ENCODE measurements at places on chromosomes 3 and 15.

DNA sequence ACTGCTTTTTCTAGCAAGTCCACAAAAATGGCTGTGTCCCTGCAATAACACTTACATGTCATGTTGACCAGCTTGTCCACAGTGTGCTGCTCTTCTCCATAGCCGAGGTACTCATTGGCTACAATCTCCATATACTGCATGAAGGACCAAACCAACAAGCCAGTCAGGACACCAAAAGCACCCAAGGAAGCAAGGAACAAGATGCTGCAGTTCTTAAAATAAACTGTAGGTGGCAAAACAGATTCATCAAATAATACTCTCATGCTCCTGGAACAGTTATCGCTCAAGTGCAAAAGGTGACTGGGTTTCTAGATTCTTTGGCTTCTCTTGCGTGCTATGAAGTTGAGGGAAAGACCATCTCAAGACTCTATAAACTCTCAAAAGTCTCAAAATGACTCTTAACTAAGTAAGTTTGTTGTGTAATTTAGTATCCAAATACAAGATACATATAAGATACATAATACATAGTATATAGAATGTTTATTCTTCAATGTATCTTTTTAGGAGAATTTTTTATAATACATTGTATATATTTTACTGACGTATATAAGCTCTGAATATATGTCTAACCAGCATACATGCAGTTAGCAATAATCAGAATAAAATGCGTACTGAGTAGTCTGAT is 57.0 kb downstream of the NEK10 start:
- DNase-seq, result peak; percentile 22

DNA sequence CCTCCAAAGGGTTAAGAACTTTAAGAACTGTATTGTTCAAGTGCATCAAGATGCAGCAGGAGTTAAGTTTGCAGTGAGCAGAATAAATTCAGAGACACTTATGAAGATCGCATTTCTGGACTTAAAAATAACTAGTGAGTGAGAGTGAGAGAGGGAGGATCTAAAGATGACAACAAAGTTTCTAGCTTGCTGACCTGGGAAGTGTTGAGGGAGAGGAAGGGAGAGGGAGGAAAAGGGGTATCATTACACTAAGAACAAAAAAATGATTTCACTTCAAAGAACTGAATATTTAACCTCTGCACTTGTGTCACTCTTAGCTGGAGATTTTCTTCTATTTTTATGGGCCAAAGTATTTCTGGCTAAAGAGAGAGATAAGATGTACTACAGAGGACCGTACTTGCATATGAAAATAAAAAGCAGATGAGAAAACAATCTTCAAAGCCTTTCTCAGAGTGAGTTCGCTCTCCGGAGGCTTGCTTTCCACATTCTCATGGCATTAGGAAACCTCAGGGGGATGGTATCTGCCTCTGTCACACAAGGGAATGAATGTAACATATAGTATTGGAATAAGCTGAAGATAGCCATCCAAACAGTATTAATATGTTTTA is 91.4 kb upstream of the TJP1 start:
- no peak for DNase-seq

- no peak for DNase-seq
Observed at GRCh38 chr3:8709287-8709686, 24.3 kb upstream of the CAV3 start.

DNA sequence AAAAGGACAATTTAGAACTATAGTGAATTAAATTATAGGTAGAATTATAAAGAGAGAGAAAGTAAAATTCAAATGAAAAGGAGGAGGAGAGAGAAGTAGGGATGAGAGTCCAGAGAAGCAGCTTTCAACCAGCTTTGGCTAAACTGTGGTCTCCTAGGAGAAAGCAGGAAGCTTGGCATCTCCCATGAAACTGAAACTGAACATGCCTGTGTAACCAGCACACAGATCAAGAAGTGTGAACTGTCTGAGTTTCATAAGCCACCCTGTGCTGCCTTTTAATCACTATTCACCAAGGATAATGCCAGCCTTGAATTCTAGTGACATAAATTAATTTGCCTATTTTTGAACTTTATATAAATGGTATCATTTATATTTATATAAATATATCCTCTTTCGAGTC is 128.5 kb downstream of the MYRIP start:
- DNase-seq, result no peak

DNA sequence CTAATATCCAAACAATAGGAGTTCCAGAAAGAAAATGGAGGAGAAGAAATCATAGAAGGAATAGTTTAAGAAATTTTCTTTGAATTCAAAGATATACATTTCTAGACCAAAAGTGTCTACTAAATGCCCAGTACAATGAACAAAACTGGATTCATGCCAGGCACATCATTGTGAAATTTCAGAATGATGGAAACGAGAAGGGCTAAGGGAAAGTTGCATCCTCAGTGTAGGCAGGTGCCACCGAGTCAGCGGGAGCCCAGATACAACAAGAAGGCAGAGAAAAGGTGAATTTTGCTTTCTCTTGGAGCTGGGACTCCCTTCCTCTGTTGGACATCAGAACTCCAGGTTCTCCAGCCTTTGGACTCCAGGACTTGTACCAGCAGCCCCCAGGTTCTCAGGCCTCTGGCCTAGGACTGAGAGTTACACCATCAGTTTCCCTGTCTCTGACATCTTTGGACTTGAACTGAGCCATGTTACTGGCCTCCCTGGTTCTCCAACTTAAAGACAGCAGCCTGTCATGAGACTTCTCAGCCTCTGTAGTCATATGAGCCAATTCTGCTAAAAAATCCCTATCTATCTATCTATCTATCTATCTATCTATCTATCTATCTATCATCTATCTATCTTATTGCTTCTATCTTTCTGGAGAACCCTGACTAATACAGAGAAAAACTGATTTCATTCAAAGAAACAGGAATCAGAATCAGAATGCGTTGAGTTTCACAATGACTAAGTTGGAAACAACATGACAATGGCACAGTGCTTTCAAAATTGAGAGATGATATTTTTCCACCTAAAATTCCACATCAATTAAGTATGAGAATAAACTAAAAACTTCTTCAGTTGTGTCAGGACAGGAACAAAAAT is 207.7 kb downstream of the FAM43A start:
- DNase-seq, result no peak

DNA sequence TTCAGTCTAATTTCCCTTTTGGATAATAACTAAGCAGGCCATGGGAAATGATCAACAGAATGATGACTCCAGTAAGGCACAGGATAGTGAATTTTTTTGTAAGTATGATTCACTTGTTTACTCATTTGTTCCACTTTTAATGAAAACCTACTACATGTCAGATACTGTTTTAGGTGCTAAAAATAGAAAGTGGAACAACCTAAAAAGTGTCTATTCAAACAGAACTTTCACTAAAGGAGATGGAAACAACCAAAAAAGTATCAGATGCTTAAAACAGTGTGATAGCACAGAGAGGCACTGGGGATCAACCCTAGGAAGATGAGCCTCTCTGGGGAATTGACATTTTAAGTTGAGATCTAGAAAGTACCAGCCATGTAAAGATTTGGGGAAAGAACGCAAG is 11.1 kb downstream of the RYK start:
- no peak for DNase-seq

DNA sequence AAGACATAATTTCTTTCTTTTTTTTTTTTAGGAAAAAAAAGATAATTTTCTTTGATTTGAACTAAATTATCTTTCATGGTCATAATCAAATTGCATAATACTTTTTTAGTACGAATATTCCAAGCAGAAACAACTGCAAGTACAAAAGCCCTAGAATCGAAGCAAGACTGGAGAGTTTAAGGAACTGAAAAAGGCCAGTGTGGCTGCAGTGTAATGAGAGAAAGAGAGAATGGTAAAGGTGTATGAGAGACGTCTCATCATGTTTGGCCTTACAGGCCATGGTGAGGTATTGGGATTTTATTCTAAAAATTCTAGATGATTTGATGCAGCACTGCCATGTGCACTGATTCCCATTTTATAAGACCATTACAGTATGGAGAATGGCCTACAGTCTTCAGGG is 180.9 kb downstream of the SUCNR1 start:
- DNase-seq, result no peak

GRCh38 chr3:72418856-72419255 is 429.4 kb downstream of the SHQ1 start:
- DNase-seq, result no peak

GRCh38 chr3:32835049-32835371 is 17.2 kb downstream of the TRIM71 start:
- DNase-seq, result no peak
